K562 (cell line): ENCODE measurements at places on chromosomes 1 and 21.

DNA sequence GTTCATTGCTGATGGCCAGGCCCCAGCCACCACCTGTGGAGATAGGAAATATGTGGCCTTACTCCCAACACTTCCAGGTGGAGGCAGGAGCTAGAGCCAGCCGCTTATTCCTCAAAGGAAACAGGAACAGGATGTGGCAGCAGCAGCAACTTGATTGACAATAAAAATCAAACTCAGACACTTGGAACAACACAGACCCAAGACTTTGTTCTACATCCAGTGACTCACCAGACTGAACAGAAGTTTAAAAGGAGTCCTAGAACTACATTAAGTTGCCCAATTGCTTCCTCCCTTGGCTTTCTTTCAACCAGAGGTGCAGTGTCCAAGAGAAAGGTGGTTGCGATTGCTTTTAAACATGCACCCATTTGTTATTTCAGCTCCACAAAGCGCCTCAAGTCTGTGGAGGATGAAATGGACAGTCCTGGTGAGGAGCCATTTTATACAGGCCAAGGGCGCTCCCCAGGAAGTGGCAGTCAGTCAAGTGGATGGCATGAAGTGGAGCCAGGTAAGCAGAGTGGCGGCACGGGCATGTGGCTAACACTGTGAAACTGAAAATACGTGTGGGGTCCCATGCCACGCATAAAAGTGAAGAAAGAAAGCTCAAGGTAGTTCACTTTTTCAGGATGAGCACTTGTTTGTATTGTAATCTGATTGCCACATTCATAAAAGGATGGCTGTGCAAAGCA lies 276.6 kb downstream of the NFIA start:
- no peak for DNase-seq

DNA sequence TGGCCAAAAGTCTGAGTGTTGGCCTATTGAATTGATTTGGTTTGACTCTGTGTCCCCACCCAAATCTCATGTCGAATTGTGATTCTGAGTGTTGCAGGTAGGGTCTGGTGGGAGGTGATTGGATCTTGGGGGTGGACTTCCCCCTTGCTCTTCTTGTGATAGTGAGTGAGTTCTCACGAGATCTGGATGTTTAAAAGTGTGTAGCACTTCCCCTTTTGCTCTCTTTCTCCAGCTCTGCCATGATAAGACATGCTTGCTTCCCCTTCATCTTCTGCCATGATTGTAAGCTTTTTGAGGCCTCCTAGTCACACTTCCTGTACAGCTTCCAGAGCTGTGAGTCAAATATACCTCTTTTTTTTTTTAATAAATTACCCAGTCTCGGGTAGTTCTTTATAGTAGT lies 297.1 kb upstream of the ZRANB2 start:
- DNase-seq = no peak

GRCh38 chr1:174875306-174875705 lies 124.4 kb upstream of the CACYBP start:
- DNase-seq = peak; percentile 49

DNA sequence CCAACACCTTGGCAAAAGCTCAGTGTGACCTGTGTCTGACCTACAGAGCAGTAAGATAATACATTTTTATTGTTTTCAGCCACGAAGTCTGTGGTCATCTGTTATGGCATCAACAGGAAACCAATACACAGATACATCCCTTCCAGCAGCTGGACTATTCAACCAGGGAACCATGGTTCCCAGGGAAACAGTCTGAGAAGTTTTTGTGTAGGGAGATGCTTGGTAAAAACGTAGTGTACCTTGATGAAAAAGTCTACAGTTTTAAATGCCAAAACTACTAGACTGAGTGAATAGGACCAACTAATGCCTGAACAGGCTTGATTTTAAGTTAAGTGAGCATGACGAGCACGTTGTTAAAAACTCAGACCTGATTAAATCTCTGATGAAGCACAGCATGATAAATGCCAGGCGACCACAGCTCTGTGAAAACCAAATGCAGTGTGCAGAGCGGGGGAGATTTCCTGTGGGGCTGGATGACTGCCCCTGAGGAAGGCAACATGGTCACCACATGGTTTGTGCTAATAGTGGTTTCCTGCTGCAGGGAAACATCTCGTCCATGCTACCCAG lies 228.9 kb downstream of the TNR start:
- DNase-seq = no peak

DNA sequence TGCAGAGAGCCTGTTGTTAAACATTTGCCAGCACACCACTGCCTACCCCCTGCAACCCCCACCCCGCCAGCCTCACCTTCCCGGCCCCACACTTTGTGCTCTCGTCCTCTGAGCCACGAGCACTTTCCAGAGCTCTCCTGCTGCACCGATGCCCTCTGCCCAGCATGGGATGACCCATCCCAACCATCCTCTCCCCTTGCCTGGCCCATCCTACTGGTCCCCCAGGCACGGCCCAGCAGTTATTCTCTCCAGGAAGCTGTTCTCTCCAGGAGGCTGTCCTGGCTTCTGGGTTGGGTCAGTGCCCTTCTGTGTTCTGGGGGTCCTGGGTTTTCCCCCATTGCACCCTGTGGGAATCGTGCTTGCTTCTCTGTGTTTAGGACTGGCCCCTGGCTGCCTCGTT lies 60.1 kb upstream of the ABCG1 start:
- DNase-seq = no peak

GRCh38 chr21:39057121-39057520 lies 126.1 kb downstream of the PSMG1 start:
- no peak for DNase-seq

- DNase-seq = no peak
Observed at GRCh38 chr1:79302380-79302930, 295.9 kb upstream of the ADGRL4 start.

- no peak for DNase-seq
Observed at GRCh38 chr1:7106442-7107108, 321.3 kb downstream of the CAMTA1 start.

DNA sequence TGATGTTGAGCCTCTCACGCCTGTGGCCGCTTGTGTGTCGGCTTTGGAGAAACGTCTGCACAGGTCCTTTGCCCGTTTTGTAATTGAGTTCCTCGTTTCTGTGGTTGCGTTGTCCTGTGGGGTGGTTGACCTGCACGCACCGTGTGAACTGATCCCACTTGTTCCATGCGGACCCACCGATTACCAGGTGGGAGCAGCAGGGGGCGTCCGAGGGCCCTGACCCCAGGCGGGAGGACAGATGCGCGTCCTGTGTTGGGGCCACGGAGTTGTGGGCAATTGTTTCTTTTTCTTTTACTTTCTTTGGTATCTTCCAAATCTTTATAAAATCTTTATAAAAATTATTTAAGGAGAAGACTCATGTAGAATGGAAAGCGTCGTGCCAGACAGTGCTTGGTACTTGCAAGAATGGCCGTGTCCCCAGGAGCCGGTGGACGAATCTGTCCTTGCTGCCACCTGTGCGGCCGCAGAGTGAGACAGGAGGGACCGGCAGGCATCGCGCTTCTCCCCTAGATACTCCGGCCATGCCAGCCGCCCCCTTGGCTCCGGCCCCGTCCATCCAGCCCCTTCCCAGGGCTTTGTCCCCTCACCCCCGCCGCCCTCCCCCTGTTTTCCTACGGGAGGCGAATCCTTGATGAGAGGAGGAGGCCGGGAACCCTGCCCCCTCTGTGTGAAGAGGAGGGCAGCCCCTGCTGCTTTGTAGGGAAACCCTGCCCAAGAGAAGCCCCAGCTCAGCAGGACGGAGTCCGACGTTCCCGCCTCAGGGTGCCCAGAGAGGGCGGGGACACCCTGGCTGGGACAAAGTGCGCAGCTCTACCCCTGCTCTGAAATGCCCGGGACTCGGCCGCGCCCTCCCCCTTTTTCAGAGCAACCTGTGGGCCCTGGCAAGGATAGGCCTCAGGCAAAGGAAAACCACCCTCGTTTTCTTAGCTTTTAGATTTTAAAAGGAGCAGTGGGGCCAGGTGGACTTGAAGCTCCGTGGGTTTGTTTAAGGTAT lies 41.7 kb downstream of the PRKCZ start:
- peak; percentile 87 for DNase-seq

DNA sequence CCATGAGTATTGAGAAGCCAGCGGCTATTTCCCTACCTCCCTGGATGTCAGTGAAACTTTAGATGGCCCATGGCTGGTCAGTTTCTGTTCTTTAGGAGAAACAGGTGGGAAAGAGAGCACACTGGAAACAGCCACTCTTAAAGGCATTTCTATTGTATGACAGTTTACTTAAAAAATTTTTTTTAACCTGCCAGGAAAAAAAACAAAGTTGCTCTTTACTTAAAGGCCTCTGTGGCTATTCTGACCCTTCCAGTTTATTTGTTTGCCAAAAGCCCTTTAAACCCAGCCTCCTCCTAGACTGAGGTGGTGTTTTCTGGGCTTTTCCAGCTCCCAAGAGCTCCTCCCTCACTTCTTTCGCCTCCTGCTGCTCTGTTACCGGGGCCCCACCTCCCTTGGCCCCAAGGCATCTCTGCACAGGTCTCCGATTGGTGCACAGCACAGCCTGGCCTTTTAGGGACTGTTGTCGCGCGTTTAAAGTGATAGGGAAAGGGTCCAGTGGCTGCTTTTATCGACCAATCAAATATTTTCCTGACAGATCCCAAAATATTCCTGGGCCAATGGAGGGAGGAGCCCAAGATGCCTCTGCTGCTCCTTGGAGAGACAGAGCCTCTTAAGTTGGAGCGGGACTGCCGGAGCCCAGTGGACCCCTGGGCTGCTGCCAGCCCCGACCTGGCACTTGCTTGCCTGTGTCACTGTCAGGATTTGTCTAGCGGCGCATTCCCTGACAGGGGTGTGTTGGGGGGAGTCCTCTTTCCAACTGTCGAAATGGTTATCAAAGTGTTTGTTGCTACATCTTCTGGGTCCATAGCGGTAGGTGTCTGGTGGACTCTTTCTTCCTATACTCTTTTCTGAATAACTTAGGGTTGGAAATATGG lies at the start of gene SH3BGR:
SH3BGR (plus strand) TSS at position 639 of the 875 bp plus-strand sequence; CDS start at position 766, 127 bp downstream.
- peak; percentile 90 for DNase-seq

DNA sequence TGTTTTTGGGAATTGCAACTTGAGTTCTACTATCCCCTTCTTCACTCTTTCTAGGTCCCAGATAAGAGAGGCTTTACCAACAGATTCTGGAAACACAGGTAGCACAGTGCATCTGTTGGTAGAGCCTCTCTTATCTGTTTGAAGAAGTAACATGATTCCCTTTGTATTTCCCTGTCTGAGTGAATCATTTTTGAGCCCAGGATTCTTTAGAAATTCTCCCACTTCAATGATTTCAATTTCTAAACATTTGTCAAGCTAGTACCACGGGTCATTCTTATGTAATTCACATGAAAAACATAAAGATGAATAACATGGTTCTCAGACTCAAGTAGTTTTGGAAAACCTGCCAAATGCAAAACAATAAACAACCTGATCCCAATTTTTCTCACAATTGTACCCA lies 72.0 kb upstream of the DUSP10 start:
- no peak for DNase-seq

- DNase-seq = no peak
Observed at GRCh38 chr1:214615871-214616270, 12.9 kb downstream of the CENPF start.

GRCh38 chr21:25903607-25904006 lies 168.8 kb downstream of the GABPA start:
- no peak for DNase-seq

GRCh38 chr1:110953031-110953430 lies 10.7 kb downstream of the LRIF1 start:
- DNase-seq = no peak

DNA sequence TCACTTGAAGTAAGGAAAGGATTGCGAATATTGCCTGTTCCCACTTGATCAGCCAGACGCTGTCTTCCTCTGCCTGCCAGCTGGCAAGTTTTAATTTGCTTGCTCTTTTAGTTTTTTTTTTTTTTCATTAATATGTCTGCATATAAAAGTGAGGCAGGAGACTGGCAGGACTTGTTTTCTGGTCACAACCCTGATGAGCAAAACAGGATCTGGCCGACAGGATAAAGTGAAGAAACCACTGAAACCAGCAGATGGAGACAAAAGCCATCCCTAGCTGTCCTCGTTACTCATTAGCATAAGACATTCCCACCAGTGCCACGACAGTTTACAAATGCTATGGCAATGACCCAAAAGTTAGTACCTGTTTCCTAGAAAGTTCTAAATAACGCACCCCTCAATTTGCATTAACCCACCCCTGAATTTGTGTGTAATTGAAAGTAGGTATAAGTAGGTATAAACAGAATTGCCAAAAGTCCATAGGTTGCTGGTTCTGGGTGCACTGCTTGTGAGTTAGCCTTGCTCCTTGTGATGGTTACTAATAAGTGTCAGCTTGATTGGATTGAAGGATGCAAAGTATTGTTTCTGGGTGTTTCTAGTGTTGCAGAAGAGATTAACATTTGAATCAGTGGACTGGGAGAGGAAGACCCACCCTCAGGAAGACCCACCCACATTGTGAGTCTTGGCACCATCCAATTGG lies 60.8 kb downstream of the ZNF684 start:
- peak; percentile 73 for DNase-seq

DNA sequence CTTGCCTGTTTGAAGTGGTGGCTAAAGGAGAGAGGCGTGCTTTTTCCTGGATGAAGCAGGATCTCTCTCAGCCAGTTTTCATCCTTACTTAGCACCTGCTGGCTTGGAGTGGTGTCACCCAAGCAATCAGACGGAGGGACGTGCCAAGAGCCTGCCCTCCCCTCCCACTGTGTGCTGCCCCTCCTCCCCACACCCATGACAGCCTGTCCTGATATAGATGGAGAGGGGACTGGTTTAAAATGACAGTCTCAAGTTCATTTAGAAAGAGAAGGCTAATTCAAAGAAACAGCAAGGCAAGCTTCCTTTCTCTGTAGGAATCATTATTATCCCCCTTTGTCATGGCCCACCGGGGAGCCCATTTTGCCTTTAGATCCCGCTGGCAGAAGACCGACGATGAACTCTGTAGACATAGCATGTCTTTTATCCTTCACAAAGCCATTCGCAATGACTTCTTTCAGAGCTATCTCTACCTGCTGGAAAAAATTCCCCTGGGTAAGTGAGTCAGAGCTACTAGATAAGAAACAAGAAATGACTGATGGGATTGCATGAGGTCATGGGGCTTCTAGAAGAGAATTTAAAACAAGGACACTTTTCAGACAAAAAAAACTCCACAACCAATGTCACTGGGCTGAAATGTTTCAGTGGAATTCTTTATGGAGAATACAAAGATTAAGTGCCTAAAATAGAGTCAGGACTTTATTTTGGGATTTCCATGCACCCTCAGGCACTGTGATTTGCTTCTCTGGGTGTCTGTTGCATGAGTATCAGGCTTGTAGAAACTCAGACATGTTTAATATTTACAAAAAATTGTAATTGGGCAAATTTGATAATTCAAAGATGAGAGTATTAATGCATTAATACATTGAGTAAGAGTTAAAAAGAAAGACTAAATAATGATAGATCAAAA lies at the start of gene NTMT2:
NTMT2 (plus strand) TSS at position 190 of the 907 bp plus-strand sequence; CDS start at position 339, 149 bp downstream.
- DNase-seq = no peak

GRCh38 chr1:112262316-112262715 lies 133.7 kb upstream of the CTTNBP2NL start:
- no peak for DNase-seq
